ENCODE measurements at places on chromosomes 3 and 15.

DNA sequence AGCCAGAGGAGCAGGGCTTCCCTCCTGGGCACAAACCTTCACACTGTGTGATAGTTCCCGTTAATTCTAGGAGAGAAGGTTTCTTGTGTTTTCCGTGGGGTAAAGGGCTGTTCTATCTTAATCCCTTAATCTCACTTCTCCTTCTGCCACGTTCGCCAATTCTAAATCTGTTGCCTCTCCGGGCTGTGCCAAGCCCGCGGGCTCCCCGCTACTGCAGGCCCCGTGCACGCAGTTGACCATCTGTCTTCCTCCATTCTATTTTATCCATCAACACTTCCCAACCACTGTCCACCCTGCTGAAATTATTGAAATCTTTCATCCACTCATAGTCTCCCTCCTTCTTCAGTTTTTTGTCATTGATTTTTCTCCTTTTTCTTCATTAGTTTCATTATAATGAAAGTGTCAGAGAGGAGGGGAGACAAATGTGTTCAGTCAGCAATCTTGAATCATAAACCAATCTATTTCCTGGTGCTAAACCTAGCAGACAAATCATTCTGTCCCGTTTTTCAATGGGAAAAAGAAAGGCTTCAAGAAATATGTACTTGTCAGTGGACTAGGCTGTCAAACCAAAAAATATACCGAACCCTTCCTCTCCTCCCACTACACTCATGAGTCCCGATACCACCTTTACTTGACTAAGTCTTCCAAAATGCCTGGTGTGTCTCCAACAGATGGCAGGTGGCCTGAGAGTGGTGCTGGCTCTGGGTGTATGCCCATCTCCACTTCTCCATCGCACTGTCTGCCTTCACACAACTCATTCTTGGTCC, 39.6 kb downstream of the SLCO2A1 start:
- no peak for DNase-seq

DNA sequence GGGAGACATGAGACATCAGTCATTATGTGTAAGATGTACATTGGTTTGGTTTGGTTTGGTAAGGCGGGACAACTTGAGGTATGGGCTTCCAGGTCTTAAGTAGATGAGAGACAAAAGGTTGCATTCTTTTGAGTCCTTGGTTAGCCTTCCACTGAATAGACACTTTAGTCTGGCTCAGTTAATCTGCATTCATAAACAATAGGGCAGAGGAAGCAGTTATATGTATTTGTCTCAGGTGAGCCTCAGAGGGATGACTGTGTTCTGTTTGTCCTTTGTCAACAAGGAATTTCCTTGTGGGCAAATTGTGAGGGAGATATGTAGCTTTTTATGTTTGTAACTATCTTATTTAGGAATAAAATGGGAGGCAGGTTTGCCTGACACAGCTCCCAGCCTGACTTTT, 50.4 kb downstream of the TCF12 start:
- no peak for DNase-seq

GRCh38 chr3:177484926-177485325, 287.6 kb upstream of the TBL1XR1 start:
- no peak for DNase-seq

DNA sequence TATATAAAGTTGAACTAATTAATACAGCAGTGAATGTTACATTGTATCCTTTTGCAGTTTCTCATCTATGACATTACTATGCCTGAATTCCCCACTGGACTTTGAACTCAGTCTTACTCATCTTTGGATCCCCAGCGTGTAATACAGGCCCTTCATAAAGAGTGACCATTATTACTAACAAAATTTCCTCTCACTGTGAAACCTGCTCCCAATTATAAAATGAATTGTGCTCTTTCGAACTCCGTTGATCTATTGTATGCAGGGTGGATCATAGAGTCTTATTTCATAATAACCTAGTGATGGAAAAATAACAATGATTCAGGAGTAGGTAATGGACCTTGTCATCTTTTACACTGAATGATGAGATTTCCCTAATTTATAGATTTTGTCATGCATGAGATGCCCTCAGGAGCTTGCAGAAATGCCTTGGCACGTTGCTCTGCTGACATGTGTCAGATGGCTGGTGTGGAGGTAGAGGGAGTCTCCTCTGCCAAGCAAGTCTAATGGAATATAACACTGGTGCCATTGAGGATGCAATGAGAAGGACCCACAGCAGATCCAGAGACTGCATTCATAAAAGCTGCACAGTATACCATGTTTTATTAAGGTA, 25.5 kb downstream of the B3GNT5 start:
- DNase-seq: no peak

DNA sequence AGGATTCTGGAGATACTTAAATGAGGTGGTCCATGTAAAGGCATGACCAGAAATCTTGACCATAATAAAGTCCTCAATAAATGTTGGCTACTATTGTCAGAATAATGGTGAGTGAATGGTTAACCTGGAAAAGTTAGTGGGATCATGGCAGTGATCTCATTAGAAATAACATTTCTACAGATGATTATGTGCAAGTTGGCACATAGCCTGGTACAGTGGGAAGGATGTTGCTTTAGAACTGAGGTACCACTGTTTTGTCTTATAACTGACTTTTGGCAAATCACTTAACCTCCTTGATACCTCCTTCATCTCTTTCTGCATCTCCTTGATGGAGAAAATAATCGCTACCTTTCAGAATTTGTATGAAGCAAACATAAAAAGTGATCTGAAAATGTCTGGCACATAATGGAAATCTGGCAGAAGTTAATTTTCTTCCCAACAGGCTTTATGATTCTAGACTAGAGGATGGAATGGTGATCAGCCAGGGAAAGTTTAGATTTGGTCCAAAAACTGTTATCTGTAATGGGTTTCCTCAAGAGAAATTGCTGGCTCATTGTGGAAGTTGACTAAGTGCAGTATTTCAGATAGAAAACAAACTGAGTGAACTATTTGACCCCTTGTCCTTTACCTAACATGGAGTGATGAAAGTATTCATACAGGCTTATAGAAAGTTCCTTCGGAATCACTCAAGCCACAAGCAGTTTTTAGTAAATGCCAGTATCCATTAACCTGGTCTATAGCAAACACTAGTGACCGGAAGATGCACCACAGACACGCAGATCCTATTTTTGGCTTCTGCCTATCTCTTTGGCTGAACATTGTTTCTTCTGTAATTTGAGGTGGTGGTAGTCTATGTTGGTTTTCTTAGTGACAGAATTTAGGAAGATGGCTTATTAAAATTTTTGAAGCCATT, 449.6 kb upstream of the TGFBR2 start:
- DNase-seq: no peak

DNA sequence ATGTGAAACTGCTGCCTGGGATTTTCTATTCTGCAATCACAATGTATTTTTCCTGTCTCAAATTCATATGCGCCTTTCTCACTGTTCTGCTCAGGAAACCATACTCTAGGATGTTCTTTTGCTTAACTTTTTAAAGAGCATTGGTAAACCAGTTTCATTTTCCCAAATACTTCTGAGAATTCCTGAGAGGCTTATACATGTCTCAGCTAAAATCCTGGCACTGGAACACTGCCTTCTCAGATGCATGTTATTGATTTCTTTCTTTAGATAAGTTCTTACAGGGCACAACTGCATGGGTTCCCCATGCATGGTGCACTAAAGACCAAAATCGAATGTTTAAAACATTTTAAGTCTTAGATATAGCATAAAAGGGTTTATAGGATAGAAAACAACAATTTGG, 178.3 kb upstream of the PLSCR5 start:
- no peak for DNase-seq

- no peak for DNase-seq
These were observed 105.7 kb downstream of the DPH6 start for GRCh38 chr15:35440265-35440664.

DNA sequence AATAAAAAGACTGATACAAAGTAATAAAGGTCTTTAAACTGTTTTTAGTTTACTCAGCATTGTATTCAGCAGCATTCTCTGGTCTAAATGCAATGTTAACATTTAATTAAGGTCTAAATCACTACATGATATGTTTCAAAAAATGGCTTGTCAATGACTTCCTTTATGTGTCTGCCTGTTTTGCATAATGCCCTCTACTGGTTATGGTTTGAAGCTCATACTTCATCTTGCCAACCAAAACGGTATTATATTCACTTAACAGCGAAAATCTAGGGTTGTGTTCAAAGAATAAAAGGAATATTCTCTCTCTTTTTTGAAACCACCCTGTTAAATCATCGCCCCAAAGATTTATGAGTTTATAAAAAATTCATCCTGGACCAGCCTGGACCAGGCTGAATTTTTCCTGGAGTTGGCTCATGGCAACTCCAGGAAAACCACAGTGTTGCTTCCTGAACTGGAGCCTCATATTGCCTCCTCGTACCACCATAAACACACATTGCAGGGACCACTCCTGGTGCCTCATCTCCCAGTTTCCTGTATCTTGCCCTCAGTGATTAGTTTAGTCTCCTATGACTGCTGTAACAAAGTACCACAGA, 6.7 kb upstream of the NCEH1 start:
- no peak for DNase-seq

GRCh38 chr3:3587647-3587972, 211.6 kb upstream of the LRRN1 start:
- DNase-seq: no peak

DNA sequence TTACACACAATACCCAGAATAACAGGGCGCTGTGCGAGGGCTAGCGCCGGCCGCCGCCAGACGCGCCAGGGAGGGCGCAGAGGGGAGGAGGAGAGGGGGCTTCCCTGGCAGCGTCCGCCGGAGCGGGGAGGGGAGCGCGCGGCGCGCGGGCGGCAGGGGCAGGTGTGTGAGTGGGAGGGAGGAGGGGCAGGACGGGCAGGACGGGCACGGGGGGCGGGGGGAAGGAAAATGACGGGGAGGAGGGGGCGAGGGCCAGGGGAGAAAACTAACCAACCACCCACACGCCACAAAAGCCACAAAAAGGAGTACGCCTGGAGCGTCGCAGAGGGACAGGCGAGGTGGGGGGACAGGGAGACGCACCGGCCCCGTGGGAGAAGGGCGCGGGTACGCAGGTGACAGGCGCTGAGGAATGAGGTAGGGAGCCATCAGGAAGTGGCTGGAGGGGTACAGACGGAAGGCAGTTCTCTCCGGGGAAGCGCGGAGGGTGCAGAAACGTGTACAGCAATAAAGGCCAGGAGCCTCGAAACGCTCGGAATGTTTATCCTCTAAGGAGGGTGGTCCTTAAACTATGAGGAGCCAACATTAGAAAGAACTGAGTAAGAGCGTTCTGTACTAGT, 610 bp upstream of the SATB1 start:
- DNase-seq: no peak

- no peak for DNase-seq
These were observed 317 bp upstream of the MESP2 start for GRCh38 chr15:89775815-89776214.

GRCh38 chr3:49161197-49161596, 4.9 kb downstream of the CCDC71 start:
- no peak for DNase-seq

- no peak for DNase-seq
These were observed 448.8 kb upstream of the THBS1 start for GRCh38 chr15:39132070-39132469.

DNA sequence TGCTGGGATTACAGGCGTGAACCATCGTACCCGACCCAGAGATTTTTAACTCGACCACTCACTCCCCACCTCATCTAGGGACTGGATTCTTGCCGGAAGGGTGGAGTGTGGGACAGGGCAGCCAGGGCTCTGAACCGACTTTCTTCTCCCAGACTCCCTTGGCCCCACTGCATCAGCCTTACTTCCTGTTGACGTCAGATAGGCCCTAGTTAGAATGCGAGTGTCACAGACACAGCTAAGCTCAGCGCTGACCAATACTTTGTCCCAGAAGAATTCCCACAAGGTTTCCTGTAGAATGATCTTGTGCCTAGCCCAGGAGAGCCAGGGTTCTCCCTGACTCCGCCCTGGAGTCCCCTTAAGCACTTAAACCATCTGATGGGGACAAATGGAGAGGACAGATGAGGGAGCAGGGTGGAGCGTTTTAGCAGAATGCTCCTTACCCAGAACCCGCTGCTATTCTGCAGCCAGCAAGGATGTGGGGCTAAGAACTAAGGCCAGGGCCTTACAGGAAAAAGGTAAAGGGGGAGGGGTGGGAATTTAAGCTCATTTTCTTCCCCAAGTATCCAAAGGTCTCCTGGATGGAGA, 5.8 kb upstream of the TUSC2 start:
- DNase-seq: no peak

GRCh38 chr3:43505351-43505750, 116.5 kb downstream of the ANO10 start:
- DNase-seq: no peak

DNA sequence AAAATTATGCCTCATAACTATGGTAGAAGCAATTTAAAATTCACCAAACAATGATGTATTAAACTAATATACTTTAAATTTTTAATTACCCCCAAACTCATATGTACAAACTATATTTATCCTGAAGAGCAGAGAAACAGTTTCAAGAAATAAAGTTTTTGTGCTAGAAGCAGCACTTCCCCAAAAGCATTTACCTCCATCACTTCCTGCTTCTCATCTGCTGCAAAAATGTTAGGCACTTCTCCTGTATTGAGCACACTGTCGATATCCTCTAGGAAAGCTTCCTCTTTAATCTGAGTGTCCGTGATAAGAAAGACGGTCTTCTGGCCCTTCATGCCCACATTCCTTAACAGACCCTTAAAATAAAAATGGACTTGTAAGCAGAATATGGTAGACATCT, 101.5 kb upstream of the ASB14 start:
- DNase-seq: no peak

DNA sequence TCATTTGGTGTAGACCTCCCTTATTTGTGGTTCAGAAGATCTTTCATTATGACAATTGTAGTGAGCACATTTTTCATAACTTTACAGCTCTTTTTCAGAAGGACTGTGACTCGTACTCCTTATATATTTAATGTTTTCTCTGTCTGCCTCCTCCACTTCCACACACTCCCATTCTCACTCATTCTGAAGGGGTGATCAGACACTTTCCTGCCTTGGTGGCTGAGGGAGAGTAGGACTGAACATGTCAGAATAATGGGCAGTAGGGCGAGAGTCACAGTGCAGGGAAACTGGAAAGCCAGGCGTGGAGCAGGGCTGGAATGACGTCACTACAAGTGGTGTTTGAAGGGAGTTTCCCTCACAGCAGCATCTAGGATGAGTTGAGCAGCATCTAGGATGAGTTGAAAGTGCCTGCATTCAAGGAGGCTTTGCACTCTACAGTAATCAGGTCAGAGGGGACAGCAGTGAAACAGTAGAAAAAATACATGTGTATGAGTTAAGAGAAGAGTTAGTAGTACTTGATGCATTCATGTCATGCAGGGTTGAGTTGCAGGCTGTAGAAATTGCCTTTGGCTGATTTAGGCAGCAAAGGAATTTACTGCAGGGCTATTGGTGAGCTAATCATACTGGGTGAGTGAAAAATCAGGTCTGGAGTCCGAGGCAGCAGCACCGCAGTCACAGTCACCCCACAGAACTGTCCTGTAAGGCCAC, 36.3 kb upstream of the FBXL22 start:
- no peak for DNase-seq

DNA sequence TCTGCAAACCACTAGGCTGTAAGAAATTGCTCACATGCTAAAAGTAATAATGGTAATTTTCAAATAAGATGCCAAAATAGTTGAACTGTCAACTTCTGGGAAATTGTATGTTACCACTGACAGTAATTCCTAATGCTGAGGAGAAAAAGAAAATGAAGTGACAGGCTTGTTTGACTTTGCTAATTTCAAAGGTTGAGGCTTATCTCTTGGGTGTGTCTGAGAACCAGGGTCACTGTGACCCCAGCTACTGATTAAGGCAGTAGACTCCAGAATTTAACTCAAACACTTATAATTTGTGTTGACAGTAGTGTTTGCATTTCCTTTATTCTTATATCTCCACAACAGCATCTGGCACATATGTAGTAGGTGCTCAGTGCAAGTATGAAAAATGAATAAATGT, 74.6 kb upstream of the PDZRN3 start:
- DNase-seq: no peak

Measured in GM18507 (cell line).